Endodermal cell (in vitro differentiated cells): ENCODE measurements at places on chromosomes 7 and 10. TPM values are rescaled to one million over a fixed set of nuclear protein-coding genes. Genes with fewer than 3 reads are reported as not detected.

GRCh38 chr10:77261146-77261545 is 376.5 kb downstream of the KCNMA1 start:
- H3K27ac ChIP-seq, result no peak overlapping the region
- H3K36me3 ChIP-seq, result no peaks in the 10 kb centered on the region
- H3K4me1 ChIP-seq, result no peaks in the 10 kb centered on the region
- H3K27me3 ChIP-seq, result no peaks in the 10 kb centered on the region

GRCh38 chr10:43197834-43198681 is 59.8 kb downstream of the CSGALNACT2 start:
- no peak overlapping the region for H3K27ac ChIP-seq
- DNase-seq, result peak; percentile 70
- no peaks in the 10 kb centered on the region for H3K36me3 ChIP-seq
- no peaks in the 10 kb centered on the region for H3K27me3 ChIP-seq
- no peak overlapping the region for H3K4me3 ChIP-seq
- H3K4me1 ChIP-seq, result no peaks in the 10 kb centered on the region

DNA sequence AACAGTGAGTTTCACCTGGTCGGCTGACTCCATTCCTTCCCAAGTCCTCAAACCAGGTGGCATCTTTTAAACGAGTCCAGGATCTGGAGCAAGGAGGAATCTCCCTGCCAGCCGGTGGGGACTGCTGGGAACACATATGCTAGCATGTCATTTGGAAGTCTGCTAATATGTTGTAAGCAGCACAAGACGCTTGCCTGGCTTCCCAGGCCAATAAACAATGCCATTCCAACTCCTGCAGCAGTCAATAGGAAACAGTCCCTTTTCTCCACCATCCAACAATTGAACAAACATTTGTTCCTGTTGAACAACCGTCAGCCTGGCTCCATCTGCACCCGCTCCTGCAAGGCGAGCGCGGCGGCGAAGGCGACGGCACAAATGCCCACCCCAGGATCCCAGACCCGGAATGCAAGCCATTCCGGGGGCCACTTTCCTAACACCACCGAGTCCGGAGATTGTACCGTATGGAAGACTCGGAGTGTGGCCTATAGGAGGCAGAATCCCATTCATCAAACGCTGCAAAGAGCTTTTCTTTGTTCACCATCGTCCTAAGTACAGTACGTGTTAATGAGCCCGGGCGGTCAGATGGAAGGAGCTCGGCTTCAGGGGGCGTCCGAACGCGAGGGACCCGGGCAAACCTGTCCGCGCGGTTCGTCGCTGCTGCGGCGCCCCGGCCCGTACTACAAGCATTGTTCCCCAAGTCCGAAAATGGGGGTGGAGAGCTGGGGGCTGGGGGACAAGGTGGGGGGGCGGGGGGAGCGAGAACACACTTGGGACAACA is 1.6 kb downstream of the FAM53B start:
- H3K4me1 ChIP-seq, result peaks cover 22% of the 10 kb centered on the region
- H3K27me3 ChIP-seq, result no peaks in the 10 kb centered on the region
- DNase-seq, result peak; percentile 76
- peak overlapping the region; percentile 80 for H3K4me3 ChIP-seq
- H3K27ac ChIP-seq, result peak overlapping the region; percentile 76
- peaks cover 4% of the 10 kb centered on the region for H3K36me3 ChIP-seq

The AKR1C4 gene
- not detected in 2 replicates for total RNA-seq

The LRRTM3 gene
- total RNA-seq, result 0.16 TPM in 1 of 2 replicates, not detected in the other

GRCh38 chr7:35508623-35509400 is 186.1 kb downstream of the HERPUD2 start:
- H3K4me1 ChIP-seq, result no peaks in the 10 kb centered on the region
- H3K36me3 ChIP-seq, result no peaks in the 10 kb centered on the region
- no peak overlapping the region for H3K27ac ChIP-seq
- H3K27me3 ChIP-seq, result no peaks in the 10 kb centered on the region
- no peak for DNase-seq
